Caco-2 (cell line): ENCODE measurements at places on chromosomes 12 and 14.

GRCh38 chr12:112153893-112154219 is 28.5 kb downstream of the TRAFD1 start:
- no peak for DNase-seq

GRCh38 chr12:5430641-5431603 is 986 bp upstream of the NTF3 start:
- no peak for DNase-seq

DNA sequence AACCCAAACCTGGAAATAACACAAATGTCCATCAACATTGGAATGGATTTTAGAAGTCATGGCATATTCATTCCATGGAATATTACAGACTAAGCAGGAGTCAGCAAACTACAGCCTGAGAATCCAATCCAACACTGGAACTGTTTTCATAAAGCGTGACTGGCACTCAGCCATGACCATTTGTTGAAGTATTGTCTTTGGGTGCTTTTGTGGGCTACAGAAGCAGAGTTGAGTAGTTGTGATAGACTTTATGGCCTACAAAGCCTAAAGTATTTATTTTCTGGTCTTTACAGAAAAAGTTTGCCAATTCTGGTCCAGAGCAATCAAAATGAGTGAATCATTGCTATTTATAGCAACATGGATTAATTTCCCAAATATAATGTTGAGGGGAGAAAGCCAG is 34.5 kb upstream of the FRS2 start:
- DNase-seq: no peak

- no peak for DNase-seq
These were observed 122.0 kb downstream of the TMEM117 start for GRCh38 chr12:43957732-43958372.

- no peak for DNase-seq
These were observed 364.8 kb downstream of the SNAPC1 start for GRCh38 chr14:62126879-62127478.

GRCh38 chr14:87312169-87312893 is 680.7 kb downstream of the GALC start:
- no peak for DNase-seq

DNA sequence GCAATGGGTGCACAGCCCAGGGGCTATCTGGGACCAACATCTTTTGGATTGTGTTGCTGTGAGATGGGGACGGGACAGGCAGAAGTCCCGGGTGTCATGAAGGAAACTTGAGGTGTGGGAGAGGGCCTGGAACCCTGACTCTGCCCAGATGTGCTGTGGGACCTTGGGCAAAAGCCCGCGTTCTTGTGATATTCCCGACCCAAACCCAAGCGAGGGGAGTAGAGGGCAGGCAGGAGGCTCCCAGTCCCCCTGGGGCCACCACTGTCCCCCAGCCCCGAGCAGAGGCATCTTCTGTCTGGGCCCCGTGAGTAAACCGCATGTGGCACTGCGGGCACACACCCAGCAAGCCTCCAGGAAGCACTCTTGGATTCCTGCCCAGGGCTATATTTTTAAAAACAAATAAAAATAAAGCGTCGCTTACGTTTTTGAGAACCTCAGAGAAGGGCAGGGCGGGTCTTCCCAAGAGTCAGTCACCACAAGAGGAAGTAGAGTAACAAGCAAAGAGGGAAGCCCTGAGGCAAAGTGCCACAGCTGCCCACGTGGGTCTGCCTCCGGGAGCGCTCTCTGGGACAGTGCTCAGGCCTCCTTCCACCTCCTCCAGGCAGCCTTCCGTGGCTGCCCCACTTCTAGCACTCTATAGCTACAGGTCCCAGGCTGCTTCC is 39.5 kb downstream of the BEGAIN start:
- no peak for DNase-seq

GRCh38 chr12:123950476-123951349 is 21.9 kb downstream of the CCDC92 start:
- DNase-seq: no peak

DNA sequence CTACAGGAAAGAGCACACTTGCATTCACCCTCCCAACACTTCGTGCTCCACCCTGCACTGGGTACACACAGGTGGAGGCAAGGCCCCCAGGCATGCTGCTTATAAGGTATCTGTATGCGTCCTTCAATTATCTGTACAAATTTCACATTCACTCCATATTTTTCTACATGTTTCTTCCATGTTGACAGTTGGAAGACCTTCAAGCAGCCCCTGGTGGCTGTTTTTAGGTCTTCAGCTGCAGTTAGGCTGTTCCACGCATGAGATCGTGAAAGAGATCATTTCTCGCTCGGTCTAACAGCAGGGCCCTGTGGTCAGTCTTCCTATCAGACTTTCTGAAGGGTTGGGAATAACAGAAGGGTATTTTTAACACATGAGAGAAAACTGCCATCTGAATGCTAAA is 47.1 kb downstream of the PLXNC1 start:
- DNase-seq: no peak

DNA sequence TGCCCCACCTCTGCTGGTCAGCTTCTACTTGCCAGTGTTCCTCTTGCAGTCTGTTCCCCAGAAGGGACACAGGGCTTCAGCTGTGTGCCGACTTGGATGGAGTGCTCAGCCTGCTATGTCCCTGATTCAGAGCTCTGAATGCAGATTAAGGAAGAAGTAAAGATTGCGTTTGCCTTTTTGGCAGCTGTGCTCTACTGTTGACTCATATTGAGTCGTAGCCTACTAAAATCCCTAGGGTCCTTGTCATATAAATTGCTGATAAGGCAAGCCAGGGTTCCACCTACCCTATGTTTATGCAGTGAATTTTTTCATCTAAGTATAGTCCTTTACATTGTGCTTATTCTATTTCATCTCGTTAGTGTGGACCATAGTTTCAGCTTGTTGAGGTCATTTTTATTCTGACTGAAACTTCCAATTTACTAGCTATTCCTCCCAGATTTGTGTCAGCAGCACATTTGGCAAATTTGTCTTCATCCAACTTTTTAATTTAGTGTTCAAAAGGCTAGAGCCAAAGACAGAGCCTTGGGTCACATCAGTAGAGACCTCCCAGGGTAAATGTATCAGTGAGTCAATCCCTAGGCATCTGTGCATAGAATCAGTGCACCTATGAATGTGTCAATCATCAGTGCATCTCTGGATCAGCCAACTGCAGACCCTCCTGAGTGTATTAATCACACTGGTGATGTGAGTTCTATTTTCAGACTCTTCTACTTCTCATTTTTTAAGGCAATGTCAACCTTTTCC is 31.9 kb downstream of the CACNA1C start:
- DNase-seq: no peak

DNA sequence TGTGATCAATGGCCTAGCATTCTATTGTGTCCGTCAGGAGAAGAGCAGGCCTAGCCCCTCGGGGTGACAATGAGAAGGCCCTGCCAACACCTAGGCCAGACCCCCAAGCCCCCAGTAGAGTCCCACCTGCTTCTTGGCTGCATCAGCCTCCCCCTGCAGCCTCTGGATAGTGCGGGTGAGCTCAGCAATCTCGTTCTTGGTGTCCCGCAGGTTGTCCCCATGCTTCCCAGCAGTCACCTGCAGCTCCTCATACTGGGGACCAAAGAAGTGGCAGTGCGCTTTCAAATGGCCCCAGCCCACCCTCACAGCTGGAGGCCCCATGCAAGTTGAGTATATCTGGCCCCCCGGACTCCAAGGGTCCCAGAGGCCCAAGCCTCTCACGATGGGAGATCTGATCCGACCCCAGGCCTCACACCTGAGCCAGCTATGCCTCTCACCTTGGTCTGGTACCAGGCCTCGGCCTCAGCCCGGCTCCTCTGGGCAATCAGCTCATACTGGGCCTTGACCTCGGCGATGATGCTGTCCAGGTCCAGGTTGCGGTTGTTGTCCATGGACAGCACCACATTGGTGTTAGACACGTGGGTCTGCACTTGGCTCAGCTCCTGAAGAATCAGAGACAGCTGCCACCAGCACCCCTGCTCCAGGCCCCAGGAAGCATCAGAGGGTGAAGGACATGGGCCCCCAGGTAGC is 10.0 kb upstream of the KRT4 start:
- no peak for DNase-seq

DNA sequence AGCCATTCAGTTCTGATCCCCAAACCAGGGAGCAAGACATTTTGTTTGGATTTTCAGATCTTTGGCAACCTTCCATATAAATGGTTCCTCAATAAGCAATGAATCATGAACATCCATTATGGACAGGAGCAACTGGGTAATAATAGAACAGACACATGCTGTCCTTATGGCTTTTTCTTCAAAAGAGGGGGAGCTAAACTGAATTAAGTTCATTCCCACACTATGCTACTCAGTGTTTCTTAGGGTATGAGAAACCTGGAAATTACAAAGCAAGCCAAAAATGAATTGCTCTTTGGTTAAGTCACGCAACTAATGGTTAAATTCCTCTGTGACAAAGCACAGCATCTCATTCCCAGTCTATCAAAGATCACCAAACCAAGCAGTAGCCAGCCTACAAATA is 51.0 kb downstream of the PTGER2 start:
- DNase-seq: no peak

GRCh38 chr12:123580772-123581171 is 3.6 kb upstream of the TMED2 start:
- no peak for DNase-seq

GRCh38 chr14:101365329-101366158 is 195.8 kb upstream of the DIO3 start:
- DNase-seq: no peak

- DNase-seq: peak; percentile 28
These were observed 235.7 kb downstream of the CACNA1C start for GRCh38 chr12:2288471-2288870.

- DNase-seq: no peak
These were observed 147.2 kb downstream of the SCARB1 start for GRCh38 chr12:124716208-124717130.

GRCh38 chr14:74480046-74480445 is 13.1 kb downstream of the NPC2 start:
- no peak for DNase-seq

- peak; percentile 76 for DNase-seq
These were observed 675.0 kb downstream of the TMEM121 start for GRCh38 chr14:106201376-106201775.

DNA sequence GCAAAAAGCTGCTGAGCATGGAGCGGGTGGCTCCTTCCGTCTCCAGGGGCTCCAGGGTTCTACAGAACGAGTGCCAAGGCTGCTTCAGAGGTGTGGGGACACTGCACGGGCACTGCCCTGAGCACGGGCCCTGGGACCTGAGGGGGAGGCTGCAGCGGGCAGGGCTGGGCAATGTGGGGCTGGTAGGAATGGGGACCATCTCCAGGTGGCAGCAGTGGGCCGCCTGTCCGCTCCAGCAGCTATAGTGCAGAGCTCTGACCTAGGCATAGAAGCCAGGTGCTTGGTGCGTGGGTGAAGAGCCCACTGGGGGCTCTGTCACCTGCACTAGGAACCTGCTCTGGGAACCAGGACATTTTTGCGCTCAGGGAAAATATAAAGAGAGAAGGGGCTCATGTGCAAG is 22.3 kb downstream of the HDAC7 start:
- no peak for DNase-seq

- DNase-seq: no peak
These were observed 33.3 kb downstream of the DICER1 start for GRCh38 chr14:95123891-95124579.

- no peak for DNase-seq
These were observed 115.1 kb downstream of the TTC7B start for GRCh38 chr14:90700933-90701776.

DNA sequence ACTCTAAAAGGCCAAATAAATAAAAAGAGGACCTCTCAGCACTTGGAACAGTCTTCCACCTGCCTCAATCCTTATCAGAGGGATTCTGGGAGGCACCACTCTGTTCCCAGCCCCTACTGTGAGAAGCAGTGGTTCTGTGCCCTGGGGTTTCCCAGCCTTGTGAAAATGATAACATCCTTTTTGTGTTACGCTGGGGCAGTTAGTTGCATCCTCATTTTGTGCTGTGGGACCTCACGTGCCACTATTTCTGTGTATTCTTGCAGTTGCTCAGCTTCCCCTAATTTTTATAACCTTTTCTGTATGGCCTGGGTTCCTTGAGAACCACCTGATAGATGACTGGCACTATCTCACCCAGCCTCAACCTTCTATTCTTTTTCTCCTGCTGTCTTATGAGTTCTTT is 10.8 kb upstream of the CMA1 start:
- no peak for DNase-seq

DNA sequence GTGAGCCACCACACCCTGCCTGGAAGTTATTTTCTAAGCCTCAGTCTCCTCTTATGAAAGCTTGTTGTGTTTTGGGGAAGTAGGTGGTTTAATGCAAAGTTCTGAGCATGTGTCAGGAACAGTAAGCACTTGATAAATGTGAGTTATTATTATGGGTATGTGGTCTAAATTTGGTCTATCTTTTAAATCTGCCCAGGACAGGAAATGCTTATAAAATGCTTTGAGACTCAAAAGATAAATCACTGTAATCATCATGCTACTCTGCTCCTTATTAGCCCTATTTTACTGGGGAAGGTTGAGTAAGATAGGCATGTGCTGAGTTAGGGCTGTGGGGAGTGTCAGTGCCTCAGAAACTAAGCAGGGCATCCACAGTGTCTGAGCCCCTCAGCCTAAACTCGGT is 13.1 kb upstream of the SRSF5 start:
- DNase-seq: no peak

DNA sequence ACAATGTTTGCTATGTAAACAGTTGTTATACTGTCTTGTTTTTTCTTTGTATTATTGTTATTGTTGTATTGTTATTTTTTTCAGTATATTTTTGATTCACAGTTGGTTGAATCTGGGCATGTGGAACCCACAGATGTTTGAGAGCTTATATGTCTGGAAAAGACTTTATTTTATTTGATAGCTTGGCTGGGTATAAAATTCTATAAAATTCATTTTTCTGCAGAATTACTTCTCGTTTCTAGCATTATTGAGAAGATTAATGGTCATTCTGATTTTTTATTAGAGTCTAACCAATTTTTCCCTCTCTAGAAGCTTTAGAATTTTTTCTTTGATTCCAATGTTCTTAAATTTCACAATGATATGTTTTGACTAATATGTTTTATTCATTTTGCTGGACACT is 188.6 kb downstream of the CRADD start:
- no peak for DNase-seq

DNA sequence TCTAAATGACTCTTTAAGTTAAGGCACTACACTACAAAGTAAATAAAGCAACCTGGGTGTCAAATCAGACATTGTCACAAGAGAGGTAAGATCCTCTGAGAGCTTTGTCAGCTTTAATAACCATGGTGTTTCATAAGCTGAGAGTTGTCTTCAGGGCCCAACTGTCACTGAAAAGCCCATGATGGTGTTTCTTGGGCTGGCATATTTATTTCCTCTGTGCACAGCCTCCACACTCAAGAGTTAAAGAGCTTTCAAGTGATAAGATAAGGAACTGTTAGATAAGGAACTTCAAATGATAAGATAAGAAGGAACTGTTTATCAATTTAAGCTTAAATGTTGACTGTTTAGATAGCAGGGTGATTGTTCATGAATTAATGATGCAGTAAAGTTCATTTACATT is 495.4 kb downstream of the TMEM117 start:
- peak; percentile 51 for DNase-seq

DNA sequence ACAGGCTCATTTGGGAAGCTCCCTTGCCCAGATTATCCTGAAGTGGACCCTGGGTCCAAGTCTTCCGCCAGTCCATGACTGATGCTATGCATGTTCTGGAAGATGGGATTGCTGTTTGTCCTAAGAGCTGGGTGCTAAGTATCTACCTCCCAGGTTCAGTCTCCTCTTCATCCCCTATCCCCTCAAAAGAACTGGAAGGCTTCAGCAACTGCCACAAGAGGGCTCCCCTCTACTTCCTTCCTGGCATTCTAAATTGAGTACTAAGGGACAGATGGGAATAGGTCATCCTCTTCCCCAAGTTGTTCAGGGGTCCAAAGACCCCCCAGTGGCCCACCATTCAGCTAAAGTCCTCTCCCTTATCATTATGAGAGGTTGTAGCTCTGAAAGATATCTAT is 9.0 kb upstream of the FKBP11 start:
- DNase-seq: peak; percentile 31

- DNase-seq: no peak
These were observed 120.3 kb upstream of the SLC38A4 start for GRCh38 chr12:46946137-46946536.
